Vagina (tissue), 2 donors: ENCODE measurements at places on chromosomes 11 and 22.
A peak's percentile ranks its signal among the peaks of the same experiment; 100 is the strongest.

DNA sequence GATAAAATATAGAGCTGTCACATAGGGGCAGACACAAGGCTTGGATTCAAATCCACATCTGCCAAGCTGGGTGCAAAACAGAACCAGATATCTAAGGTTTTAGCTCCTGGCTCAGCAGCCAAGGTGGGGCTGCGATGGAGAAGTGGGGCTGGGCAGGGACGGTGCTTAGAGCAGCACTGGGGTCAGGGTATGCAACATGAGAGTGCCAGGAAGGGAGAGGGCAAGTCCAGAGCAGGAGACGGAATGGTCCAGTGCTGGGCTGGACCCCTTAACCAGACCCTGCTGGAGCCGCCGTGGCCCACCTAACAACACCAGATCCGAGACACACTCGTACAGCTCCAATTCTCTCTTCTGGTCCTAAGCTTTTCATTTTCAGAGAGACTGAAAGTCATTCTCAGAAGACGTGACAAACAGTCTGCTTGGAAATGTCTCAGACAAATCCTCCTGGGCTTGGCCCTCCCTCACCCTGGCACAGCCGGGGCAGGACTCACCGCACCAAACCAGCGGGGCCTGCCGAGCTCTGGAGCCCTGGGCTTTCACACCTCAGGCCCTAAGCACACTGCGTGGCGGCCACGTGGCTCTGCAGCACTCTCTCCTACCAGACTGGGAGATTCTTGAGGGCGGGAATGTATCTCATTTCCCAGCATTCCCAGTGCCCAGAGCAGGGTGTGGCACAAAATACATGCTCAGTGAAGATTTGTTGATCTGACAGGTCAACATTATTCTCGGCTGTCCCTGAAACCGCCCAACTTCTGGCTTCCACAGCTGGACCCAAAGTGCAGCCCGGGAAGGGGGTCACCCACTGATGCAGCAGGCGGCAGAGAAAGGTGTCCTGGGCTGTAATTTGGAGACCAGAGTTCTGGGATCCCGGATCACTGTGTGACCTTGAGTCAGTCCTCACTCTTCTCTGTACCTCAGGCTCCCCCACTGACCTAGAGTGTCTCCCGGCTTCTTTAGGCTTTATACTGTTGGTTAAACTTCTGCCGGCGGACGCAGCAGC, 11.6 kb downstream of the LRRC32 start:
- DNase-seq = no peak

DNA sequence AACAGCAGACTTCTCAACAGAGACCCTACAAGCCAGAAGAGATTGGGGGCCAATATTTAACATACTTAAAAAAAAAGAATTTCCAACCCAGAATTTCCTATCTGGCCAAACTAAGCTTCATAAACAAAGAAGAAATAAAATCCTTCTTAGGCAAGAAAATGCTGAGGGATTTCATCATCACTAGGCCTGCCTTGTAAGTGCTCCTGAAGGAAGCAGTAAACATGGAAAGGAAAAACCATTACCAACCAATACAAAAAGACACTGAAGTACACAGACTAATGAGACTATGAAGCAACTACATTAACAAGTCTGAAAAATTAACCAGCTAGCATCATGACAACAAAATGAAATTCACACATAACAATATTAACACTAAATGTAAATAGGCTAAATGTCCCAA, 947.9 kb upstream of the CHORDC1 start:
- DNase-seq = no peak

- DNase-seq = peak; percentile 42
These were observed 526.1 kb downstream of the BRD1 start for GRCh38 chr22:49301398-49302149.

DNA sequence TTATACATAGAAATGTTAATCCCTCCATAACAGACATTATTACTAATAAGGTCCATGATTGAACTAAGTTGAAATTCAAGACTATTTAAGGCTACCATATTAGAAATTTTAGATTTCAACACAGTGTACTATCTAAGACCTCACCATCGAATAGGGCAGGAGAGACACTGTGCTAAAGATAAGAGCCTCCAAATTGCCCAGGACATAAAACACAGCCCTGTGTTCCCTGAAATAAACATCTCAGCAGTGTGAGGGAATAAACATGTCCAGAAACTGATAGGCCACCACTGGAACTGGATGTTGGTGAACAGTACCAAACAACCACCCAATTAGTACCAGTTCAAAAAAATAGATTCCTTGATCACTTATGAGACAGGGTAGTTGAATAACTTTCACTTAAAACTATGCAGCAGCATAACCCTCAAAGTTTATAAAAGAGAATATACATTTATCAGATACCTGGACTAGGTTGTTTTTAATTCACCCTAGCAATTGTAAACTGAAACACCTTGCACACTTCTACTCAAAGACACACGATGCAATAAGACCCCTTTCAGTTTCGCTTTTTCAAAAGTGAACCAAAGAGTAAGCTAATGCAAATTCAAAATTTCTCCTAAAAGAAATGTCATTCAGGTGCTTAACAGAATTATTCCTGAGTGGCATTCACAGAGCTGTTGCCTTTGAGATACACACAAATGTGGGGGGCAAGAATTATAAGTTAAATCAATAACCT, 34.3 kb downstream of the USP28 start:
- DNase-seq = no peak

- no peak for DNase-seq
These were observed 131.9 kb downstream of the ADAMTS15 start for GRCh38 chr11:130580372-130580771.

- DNase-seq = peak; percentile 72
These were observed 38.3 kb downstream of the GAB4 start for GRCh38 chr22:16969508-16970327.

DNA sequence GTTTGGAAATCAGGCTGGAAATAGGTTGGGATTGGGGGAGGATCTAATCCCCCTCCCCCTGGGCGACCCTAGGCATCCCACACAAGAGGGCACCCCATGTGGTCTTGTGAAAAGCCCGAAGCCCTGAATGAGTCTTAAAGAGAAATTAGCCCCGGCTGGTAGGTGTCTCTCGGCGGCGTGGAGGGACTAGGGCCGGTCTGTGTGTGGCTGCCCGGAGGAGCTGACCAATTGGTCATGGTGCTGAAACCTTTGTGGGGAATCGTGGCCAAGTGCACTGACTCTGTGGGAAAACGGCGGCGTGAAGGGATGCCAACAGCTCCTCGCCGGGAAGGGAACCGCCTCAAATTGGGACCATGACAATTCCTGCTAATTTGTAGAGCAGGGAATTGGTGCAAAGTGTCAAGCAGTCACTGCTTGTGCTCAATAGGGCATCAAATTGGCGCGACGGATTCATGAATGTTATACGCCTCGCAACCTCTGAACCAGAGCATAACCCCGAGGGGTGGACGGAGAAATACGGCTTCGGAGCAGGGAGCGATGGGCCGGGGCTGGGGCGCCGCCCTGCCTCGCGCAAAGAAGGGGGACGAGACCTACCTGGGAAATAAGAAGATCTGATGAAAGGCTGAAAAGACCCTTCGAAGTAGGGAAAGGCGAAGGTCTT, 1.5 kb downstream of the DBX1 start:
- DNase-seq = no peak

- DNase-seq = no peak
These were observed 47.9 kb downstream of the AHNAK start for GRCh38 chr11:62498492-62499286.

GRCh38 chr22:22759371-22759770, 115.0 kb downstream of the GGTLC2 start:
- DNase-seq = no peak

DNA sequence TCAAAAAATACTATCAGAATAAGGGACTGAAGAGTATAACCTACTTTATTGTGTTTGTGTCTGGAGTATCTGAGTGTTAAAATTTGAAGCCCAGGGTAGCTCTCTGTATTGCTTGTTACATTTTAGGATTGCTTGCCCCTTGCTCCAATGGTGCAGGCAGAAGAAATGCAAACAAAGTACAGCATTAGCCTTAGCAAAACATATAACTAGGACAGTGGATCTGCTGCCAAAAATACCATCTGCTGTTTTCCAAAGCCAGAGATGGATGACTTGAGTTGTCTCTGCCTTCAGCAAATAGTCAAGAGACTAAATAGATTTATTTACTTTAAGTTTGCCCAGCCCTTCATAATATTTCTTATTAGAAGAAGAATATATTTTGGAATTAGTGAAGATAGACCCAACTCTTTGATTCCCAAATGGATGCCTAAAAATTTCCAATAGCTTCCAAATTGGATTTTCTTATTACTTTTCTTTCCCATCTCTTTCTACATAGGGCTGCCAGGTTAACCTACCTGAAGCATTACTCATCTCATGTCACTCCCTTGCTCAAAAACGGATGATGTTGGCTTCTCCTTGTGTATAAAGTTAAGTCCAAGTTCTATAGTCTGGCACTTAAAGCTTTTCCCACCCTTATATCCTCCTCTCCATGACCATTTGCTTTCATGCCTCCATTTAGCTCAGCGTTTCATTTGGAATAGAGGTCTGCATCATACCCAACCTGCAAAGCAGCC, 66.3 kb downstream of the LDLRAD3 start:
- no peak for DNase-seq
